ENCODE measurements at places on chromosomes 1 and 21. TPM values are rescaled to one million over a fixed set of nuclear protein-coding genes. Genes with fewer than 3 reads are reported as not detected.

GRCh38 chr1:202959276-202959620 is 1.1 kb upstream of the ADIPOR1 start:
- no peak for DNase-seq

GRCh38 chr1:30850607-30851006 is 58.0 kb downstream of the SDC3 start:
- DNase-seq: no peak

- peak; percentile 4 for DNase-seq
Observed at GRCh38 chr1:164320790-164321731, 237.9 kb upstream of the PBX1 start.

DNA sequence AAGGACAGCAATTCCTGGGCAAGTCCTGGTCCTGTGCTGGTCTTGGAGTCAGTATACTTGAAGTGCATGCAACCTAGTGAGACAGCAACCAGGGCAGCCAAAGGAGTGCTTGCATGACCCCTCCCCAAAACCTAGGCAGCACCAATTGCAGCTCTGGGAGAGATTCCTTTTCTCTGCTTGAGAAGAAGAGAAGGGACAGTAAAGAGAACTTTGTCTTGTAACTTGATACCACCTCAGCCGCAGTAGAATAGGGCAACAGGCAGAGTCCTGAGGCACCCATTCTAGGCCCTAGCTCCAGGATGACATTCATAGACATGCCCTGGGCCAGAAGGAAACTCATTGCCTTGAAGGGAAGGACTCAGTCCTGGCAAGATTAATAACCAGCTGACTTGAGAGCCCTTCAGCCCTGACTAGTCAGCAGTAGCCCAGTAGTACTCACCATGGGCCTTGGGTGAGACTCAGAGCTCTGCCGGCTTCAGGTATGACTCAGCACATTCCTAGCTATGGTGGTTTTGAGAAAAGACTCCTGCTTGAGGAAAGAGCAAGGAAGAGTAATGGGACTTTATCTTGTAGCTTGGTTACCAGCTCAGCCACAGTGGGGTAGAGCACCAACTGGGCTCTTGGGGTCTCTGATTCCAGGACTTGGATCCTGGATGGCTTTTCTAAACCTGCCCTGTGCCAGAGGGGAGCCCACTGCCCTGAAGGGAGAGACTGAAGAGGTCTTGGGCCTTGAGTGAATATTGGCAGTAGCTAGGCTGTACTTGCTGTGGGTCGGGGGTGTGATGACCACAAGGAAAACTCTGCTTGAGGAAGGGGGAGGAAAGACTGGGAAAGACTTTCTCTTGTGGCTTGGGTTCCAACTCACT is 51.7 kb upstream of the ACADM start:
- DNase-seq: peak; percentile 79

RGSL1 gene
- not detected for total RNA-seq

GRCh38 chr1:237492359-237492758 is 398.4 kb downstream of the ZP4 start:
- no peak for DNase-seq

DENND2C gene
- 5.3 TPM for total RNA-seq

DNA sequence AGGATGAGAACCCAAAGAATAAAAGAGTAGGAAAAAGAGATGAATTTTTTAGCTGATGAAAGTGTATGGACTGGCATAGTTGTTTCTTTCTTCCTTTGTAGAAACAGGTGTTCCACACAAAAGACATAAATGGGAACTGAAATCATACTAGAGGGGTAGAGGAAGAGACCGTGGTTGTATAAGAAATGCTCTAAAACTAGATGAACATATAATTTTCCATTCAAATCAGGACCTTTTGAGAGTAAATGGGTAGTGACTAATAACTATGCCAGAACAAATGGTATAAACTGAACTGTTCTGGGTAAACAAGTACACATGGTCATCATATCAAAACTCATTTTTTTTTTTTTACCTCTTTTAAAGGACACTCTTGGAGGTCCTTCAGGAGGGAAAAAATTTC is 344.2 kb downstream of the VAV3 start:
- no peak for DNase-seq

- DNase-seq: peak; percentile 88
Observed at GRCh38 chr1:159071970-159072582, 4.5 kb downstream of the AIM2 start.

GRCh38 chr1:11238311-11238710 is 24.0 kb downstream of the MTOR start:
- no peak for DNase-seq

DNA sequence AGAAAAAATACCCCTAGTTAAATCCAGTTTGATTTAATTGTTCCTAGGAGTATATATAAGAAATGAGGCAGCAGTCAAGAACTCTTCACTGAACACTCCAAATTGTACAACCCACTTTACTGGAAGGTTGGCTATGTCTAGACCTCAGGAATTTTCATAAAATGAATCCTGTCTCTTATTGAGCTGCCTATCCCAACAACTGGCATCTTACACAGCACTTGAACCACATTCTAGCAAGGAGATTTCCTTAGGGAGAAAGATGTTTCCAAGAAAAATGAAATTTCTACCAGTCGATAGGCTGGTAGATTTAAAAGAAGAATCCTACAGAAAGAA is 16.3 kb downstream of the RNF19B start:
- no peak for DNase-seq

DNA sequence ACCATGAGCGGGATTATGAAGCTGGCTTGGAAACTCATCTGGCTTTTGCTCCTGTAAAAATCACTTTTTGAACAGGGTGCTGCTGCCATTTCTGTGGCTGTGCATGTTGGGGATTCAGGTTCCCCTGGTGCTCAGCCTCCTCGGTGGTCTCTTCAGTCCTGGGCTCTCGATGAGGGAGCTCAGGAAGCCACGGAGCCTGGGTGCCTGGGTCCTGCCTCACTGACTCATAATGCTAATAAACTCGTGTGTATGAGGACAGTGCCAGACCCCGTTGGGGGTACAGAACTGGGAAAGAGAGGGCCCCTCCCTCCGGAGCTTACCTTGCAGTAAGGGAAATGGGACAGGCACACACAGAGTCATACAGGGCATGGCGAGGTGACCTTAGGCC is 5.8 kb downstream of the COQ8A start:
- no peak for DNase-seq

APOBEC4 gene
- total RNA-seq: not detected

- DNase-seq: peak; percentile 68
Observed at GRCh38 chr1:70767377-70767776, 280.2 kb downstream of the PTGER3 start.

- no peak for DNase-seq
Observed at GRCh38 chr1:169838942-169839341, 44.2 kb upstream of the METTL18 start.

DNA sequence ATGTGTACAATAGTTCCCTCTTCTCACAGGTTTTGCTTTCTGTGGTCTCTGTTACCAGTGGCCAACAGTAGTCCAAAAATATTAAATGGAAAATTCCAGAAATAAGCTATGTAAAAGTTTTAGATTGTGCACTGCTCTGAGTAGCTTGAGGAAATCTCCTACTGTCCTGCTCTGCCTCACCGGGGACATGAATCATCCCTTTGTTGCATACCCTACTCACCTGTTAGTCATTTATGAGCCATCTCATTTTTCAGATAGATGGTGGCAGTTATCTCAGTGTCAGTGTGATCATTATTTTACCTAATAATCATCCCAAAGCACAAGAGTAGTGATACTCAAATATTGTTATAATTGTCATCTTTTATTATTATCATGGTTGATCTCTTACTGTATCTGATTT is 688.1 kb downstream of the PLA2G4A start:
- DNase-seq: no peak

CA6 gene
- not detected for total RNA-seq

PRDX1 gene
- 272 TPM for total RNA-seq

PLCH2 gene
- not detected for total RNA-seq

GRCh38 chr1:158107916-158108315 is 72.8 kb upstream of the CD1D start:
- no peak for DNase-seq

CDA gene
- not detected for total RNA-seq

CYP4A11 gene
- total RNA-seq: not detected

- DNase-seq: peak; percentile 78
Observed at GRCh38 chr1:153375511-153375910, at the start of gene S100A12. Gene S100A12 (minus strand): TSS chr1:153375621. CDS start chr1:153374592, 1,029 bp downstream.

GRCh38 chr21:15309721-15310120 is 244.9 kb upstream of the NRIP1 start:
- DNase-seq: peak; percentile 77

GRCh38 chr1:227621211-227621610 is 57.9 kb downstream of the ZNF678 start:
- DNase-seq: no peak

- no peak for DNase-seq
Observed at GRCh38 chr21:31078216-31078615, 39.9 kb upstream of the KRTAP19-8 start.

DNA sequence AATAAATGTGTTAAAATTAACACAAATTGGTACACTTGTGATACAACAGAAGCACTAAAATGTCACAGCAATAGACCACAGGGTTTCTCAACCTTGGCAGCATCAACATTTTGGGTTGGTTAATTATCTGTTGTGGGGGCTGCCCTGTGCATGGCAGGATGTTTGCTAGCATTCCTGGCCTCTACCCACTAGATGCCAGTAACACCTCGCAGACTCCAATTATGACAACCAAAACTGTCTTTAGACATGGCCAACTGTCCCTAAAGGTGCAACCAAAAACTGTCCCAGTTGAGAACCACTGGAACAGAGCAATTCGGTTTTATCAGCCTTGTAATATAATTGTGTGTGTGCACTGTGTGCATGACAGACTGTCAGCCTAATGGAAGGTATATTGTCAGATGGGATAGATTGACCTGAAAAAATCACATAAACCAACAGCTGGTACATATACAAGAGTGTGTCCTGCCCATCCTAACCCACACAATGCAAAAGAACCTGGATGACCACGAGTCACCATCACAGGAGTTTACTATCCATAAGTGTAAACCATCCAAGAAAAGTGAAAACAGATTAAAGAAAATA is 13.5 kb upstream of the ERG start:
- DNase-seq: no peak

- DNase-seq: no peak
Observed at GRCh38 chr1:113416496-113416895, 26.2 kb downstream of the MAGI3 start.

GRCh38 chr21:44337941-44338895 is 972 bp downstream of the CFAP410 start:
- peak; percentile 46 for DNase-seq

CCDC17 gene
- total RNA-seq: 4.0 TPM

DNA sequence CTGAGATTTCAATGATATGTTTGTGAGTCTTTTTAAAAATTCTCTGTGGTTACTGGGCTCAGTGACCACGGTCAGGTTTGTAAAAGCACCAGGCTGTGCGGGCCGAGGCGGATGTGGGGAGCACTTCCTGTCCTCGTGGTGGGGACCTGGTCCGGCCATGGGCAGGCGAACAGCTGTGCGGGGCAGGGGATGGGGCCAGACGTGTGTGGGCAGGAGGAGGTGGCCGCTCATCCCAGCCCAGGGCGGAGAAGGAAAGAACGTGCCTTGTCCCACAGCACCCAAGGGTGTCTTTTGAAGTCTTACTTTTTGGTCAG is 5.2 kb upstream of the OXCT2 start:
- no peak for DNase-seq

DNA sequence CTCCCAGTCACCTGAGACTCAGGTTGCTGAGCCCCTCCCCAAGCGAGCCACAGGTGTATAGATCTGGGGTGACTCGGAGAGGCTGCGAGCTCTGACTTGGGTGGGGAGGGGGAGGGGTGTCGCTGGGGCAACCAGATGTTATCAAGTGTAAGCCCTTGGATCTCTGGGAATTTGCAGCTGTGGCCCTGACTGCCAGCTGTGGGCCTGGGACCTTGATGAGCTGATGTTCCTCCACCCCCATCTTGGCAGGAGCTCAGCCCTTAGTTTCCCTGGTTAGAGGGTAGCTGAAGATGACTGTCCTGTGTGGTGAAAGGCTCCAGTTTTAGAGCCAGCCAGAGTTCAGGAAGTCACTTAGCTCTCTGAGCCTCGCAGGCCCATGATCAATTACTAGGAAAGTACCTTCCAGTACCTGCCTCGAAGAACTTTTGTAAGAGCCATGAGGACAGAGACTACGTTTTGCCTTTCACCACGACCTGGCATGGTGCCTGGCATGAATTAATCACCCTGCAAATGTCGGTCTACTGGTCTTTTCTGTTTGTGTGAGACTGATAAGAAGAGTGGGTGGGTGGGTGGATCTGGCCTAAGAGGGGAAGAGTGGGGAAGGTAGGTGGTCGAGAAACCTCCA is 55.8 kb downstream of the YARS1 start:
- peak; percentile 76 for DNase-seq

FAM177B gene
- total RNA-seq: not detected

- DNase-seq: no peak
Observed at GRCh38 chr1:175572932-175573868, 170.2 kb downstream of the TNR start.

DNA sequence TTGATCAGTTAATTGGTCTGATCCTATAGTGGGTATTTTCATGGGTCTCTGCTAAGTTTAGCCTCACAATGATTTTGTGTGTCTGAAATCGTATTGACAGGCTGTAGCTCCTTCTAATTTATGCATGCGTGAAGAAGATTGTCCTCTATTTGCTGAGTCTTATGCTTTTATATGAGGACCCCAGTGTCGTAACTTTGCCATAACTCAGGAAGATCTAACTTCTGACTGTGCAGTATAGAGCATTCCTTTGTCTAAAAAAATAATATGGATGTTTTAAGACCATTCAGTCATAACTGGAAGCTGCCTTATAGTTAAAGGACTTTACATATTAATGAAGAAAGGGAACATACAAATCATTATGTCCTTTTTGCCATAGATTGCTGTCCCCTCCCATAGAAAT is 73.3 kb downstream of the CAMTA1 start:
- peak; percentile 8 for DNase-seq

DNA sequence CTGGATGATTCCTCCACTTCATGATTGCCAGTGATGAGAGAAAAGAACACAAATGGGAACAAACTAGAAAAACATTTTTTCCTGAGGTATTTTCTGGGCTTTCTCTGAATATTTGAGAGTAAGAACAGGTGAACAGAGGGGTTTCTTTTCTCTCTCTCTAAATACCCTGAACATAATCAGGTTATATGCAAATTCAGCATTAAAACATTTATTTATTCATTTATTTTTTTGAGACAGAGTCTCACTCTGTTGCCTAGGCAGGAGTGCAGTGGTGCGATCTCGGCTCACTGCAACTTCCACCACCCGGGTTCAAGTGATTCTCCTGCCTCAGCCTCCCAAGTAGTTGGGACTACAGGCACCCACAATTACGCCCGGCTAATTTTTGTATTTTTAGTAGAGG is 5.8 kb upstream of the LEFTY2 start:
- DNase-seq: no peak

DNA sequence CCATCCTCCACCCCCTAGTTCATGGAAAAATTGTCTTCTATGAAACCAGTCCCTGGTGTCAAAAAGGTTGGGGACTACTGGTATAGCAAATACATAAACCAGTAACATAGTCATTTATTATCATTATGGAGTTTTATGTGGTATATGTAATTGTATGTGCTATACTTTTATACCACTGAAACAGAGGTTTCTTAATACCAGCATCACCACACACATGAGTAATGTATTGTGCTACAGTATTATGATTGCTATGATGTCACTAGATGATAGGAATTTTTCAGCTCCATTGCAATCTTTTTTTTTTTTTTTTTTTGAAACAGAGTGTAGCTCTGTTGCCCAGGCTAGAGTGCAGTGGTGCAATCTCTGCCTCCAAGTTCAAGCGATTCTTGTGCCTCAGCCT is 5.7 kb upstream of the PAXBP1 start:
- no peak for DNase-seq
